GM12864 (cell line): ENCODE measurements at places on chromosomes 12 and 14.

- no peak for DNase-seq
Observed at GRCh38 chr12:94788298-94788697, 137.9 kb upstream of the TMCC3 start.

DNA sequence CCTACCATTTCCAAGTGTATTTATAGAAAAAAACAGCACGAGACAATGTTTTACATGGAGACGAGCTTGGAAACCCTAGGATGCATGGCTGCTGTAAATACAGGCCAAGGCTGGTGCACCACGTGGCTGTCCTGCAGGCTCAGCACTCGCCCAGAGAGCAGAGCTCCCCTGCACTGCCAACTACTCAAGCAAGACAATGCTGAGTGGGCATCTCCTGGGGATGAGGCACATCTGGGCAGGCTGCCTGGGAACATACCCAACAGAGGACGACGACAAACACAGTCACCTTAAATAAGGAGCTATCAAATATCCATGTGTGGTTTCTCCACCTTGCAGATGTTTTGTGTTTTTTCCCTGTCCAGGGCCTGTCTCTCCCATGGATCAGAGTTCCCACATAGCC lies 128.3 kb upstream of the PRMT8 start:
- DNase-seq = no peak

DNA sequence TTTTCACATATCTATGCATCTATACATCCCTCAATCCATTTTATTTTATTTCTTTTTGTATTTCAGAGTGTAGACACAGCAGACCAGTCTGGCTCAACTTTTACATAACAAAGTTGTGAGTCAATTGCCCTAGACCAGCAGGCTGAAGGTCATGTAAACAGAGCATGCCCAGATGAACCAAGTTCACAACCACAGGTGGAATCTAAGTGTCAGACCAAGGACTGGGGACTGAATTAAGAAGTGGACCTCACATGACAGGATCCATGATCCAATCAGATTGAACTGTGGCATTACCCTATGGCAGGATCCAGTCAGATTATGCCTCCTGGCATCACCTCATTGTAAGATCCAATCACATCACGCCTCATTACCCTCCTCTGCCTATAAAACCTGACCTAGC lies 455.8 kb downstream of the SOX5 start:
- no peak for DNase-seq

DNA sequence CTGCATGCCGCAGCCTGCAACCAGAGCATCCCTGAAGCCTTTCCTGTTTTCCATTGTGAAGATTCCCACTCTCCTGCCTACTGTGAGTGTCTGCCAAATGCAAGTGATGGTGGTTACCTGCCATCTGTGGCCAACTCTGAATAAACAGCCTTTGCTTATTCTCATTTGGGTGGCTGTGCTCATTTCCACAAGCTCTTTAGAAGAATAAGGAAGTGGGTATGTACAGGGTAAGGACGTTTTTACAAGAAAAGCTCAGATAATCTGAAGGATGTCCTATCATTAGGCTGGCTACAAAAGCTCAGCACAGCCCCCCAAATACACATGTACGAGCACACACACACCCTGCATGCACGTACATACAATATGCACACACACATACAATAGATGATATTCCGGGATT lies 7.3 kb upstream of the RNASE1 start:
- DNase-seq = no peak

- no peak for DNase-seq
Observed at GRCh38 chr12:114447274-114447716, 41.4 kb upstream of the TBX5 start.

GRCh38 chr12:81757731-81758365 lies 1.3 kb downstream of the PPFIA2 start:
- no peak for DNase-seq
